Psoas muscle (tissue), 8 donors: ENCODE measurements at places on chromosomes 5 and 9. TPM values are rescaled to one million over a fixed set of nuclear protein-coding genes. Genes with fewer than 3 reads are reported as not detected.

Gene FBP2
- total RNA-seq, result 62.6 TPM

Gene VCAN
- total RNA-seq, result 16.8 TPM

DNA sequence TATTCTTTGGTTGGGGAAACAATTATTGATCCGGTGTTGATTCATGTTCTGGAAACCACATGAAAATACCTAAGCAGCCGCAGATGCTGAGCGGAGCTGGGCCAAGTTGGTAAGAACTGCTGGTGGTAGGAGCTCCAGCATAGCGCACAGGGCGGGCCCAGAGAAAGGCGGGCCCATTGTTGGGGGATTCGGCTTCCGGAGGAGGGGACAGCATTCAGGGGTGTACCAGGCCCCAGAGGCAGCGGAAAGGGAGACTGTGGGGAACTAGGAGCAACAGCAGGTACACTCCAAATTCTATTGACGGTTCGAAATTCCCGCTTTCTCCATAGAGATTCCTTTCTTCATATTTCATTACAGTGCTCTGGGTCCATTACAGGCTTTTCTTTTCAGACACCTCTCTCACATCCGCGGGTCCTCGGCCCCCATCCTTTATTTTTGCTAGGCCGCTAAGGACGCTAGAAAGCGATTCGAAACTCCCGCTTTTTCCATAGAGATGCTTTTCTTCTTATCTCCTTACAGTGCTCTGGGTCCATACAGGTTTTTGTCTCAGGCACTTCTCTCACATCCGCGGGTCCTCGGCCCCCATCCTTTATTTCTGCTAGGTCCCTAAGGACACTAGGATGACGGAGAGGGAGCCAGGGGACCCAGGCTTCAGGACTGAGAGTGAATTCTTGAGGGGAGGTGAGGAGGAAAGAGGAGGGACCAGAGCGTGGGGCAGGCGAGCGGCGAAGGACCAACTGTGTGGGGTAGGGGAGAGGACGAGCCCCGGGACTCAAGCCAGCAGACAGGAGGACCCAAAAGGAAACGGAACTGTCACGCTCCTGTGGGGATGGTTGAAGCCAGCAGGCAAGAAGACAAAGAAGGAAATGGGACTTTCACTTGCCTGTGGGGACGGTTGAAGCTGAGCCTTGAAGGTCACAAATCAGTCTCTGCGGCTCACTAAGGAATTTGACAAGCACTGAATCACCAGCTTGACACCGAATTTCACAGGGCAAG lies at the start of gene CCDC152:
CCDC152 (plus strand) TSS at position 213 of the 996 bp plus-strand sequence. CDS start 2,304 bp downstream, outside the sequence.
- peak; percentile 51 for DNase-seq

DNA sequence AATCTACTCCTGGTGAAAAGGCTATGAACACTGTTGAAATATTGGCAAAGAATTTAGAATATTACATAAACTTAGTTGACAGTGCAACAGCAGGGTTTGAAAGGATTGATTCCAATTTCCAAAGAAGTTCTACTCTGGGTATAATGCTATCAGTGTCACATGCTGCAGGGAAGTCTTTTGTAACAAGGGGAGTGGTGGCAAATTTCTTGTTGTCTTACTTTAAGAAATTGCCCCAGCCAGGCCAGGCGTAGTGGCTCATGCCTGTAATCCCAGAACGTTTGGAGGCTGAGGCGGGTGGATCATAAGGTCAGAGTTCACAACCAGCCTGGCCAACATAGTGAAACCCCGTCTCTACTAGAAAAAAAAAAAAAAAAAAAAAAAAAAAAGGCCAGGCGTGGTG lies 86.3 kb upstream of the OTULINL start:
- DNase-seq, result no peak

Gene AFF4
- 68.2 TPM for total RNA-seq

DNA sequence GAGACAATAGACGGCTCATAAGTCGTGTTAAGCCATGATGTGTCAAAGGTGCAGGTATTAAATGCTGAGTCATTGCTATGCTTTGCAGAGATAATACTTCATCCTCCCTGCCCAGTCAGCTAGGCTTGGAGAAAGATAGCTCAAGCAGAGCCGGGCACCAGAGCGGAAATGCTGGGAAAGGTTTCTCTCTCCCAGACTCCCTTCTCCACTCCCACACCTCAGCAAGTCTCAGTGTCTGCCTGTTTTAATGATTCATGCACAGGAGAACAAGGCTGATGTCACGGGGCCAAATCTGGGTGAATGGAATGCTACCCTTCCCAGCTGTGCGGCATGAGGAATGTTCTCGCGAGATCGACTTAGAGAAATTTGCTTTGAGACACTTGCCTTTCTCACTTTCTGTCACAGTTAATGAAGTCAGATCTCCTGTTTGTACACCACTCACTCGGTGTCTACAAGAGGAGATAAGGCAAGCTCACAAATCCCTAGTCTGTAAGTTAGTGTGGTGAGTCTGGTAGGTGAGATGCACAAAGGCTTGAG lies 204.4 kb downstream of the EFNA5 start:
- DNase-seq, result no peak

Gene B4GALT7
- 18.5 TPM for total RNA-seq

DNA sequence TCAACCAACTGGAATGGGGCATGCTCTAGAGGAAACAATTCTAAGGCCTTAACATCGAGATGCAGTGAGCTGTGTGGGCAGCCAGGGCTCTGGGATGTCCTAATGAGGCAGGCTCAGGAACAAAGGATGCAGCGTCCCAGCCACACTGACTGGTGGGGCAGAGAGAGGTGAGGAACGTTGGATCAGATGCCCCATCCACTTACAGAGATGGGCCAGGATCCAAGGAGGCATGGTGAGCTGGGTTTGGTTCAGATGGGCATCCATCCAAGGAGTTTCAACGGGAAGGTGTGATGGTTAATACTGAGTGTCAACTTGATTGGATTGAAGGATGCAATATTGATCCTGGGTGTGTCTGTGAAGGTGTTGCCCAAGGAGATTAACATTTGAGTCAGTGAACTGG lies 15.5 kb upstream of the MARCHF6 start:
- no peak for DNase-seq

GRCh38 chr9:131433302-131433854 lies 39.5 kb downstream of the PRRC2B start:
- DNase-seq, result no peak

Gene FBN2
- total RNA-seq, result 0.21 TPM

Gene IRF1
- total RNA-seq, result 13.6 TPM
